ENCODE measurements at places on chromosomes 5 and 9. TPM values are rescaled to one million over a fixed set of nuclear protein-coding genes. Genes with fewer than 3 reads are reported as not detected.

DNA sequence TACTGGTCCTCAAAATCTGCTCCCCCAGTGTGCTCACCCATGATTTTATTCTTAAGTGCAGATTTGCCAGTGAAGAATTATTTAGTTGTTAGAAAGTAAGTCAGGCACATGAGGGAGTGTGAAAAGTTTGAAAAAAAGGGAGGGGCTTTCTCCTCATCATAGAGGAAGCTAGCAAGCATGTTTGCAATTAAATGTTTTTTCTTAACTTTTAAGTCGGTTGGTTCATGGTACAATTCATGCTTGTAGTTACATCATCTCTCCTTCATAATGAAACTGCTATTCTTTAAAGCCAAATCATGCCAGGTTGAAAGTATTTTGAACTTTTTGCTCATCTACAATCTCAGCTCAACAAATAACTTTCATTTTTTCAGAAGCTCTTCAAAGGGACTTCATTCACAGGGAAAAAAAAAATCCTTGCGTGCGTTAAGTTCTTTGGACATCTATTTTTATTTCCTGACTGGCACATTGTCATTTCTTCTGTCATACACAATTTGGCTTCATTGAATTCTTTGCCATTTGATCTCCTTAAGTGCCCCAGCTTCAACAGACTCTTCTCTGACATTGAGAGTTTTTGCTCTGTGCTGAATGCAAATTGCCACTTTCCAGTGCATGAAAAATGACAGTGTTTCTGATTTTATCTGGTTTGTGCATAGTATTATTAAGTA is 456.9 kb downstream of the TMEM232 start:
- no peak for DNase-seq
- no peaks in the 10 kb centered on the region for H3K4me1 ChIP-seq
- no peak overlapping the region for H3K27ac ChIP-seq
- H3K4me3 ChIP-seq = no peak overlapping the region
- no peaks in the 10 kb centered on the region for H3K27me3 ChIP-seq

- H3K4me1 ChIP-seq = no peaks in the 10 kb centered on the region
- no peaks in the 10 kb centered on the region for H3K36me3 ChIP-seq
- no peak overlapping the region for H3K4me3 ChIP-seq
Observed at GRCh38 chr5:35087991-35088390, 40.2 kb upstream of the AGXT2 start.

DNA sequence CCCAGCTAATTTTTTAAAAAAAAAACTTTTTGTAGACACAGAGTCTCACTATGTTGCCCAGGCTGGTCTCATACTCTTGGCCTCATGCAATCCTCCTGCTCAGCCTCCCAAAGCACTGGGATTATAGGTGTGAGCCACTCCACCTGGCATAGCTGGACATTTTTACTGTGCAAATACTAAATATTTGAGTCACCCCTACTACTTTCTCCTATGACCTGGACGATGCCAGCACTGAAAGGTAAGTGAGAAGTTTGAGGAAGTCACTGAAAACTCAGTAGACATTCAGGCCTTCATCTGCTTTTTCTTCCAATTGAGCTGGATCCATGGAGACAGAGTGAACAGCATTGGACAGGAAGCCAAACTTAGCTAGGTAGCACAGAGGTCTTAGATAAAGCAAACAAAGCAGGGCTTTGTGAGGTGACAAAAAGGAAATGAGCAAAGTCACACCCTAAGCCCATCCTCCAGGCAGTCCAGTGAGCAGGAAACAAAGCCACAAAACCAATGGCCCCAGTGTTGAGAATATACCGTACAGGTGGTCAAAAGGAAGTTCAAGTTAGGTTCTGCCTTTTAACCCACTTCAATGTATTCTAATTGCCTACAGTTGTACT is 192.6 kb upstream of the RASA1 start:
- H3K36me3 ChIP-seq = no peaks in the 10 kb centered on the region
- peaks cover 3% of the 10 kb centered on the region for H3K4me1 ChIP-seq
- H3K27ac ChIP-seq = no peak overlapping the region
- no peak for DNase-seq

GRCh38 chr9:120625222-120625621 is 45.3 kb upstream of the CDK5RAP2 start:
- H3K4me1 ChIP-seq = peaks cover 7% of the 10 kb centered on the region
- no peaks in the 10 kb centered on the region for H3K27me3 ChIP-seq
- no peak for DNase-seq
- peaks cover 4% of the 10 kb centered on the region for H3K36me3 ChIP-seq

- H3K4me3 ChIP-seq = no peak overlapping the region
- H3K36me3 ChIP-seq = no peaks in the 10 kb centered on the region
- no peaks in the 10 kb centered on the region for H3K4me1 ChIP-seq
- peaks cover 8% of the 10 kb centered on the region for H3K27me3 ChIP-seq
- H3K27ac ChIP-seq = no peak overlapping the region
Observed at GRCh38 chr5:1239505-1240251, 14.5 kb downstream of the SLC6A18 start.

Gene CYSRT1
- 2.2 TPM for polyA plus RNA-seq

All from SK-N-SH (cell line).